NAMALWA (cell line): ENCODE measurements at places on chromosomes 11 and 22.
A peak's percentile ranks its signal among the peaks of the same experiment; 100 is the strongest.

GRCh38 chr22:36850682-36851081 is 10.1 kb upstream of the NCF4 start:
- no peak for DNase-seq

DNA sequence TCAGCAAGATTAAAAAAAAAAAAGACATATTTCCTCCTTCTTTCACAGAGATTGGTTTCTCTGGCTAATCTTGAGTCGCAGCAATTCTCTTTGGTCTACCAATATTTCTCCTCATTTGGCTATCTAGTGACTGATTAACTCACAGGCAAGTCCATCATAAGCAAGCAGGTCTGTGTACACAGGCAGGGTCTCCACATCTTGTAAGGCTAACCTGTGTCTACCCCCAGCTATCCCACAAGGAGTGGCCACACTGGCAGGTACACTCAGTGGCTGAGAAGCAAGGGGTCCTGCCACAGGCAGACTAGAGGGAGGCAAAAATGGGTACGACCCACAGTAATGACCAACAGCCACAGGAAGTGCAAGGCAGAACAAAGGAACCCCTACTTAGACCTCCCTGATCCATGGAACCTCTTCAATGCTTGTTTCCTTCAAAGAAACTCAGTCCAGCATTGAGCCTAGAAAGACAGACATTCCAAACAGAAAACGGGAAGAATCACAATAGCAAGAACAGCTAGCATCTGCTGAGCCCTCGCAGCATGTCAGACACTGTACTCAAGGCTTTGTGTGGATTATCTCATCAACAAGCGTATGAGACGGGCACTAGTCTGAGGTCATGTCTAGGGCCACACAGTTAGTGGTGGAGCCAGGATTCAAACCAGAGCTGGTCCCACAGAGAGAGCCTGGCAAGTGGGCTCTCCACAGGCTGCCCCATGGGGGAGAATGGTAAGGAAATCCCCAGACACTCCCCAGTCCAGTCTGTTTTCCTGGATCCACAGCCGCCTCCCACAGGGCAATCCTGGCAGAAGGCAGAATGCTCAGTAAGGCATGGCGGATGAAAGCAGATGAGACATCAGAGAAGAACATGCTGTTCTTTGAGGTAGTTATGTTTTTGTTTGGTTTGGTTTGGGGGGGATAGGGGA is 34.3 kb downstream of the PLEKHA7 start:
- no peak for DNase-seq

- no peak for DNase-seq
Measured at GRCh38 chr11:33703234-33703633, 2.6 kb upstream of the C11orf91 start.

DNA sequence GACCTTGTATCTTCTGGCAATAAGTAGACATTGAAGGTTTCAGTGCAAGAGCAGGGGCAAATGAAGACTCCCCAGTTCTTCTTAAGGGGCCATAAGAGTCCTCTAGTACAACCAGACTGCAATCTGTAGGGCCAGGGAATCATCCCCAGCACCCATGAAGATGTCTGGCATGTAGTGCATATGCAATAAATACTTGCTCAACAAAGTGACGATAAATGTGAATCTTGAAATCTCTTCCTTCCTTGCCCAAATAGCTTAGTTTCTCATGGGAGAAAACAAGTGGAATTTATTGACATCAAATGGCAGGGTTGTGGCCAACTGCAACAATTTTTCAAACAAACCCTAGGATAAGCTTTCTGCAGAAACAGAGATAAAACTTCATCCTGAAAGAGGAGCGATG is 107.6 kb downstream of the ABTB2 start:
- no peak for DNase-seq

GRCh38 chr11:110296226-110297075 is at the start of gene RDX:
Gene RDX, minus strand, starts transcription at chr11:110296614. Its CDS starts 16,922 bp downstream, at chr11:110279692.
- peak; percentile 74 for DNase-seq

DNA sequence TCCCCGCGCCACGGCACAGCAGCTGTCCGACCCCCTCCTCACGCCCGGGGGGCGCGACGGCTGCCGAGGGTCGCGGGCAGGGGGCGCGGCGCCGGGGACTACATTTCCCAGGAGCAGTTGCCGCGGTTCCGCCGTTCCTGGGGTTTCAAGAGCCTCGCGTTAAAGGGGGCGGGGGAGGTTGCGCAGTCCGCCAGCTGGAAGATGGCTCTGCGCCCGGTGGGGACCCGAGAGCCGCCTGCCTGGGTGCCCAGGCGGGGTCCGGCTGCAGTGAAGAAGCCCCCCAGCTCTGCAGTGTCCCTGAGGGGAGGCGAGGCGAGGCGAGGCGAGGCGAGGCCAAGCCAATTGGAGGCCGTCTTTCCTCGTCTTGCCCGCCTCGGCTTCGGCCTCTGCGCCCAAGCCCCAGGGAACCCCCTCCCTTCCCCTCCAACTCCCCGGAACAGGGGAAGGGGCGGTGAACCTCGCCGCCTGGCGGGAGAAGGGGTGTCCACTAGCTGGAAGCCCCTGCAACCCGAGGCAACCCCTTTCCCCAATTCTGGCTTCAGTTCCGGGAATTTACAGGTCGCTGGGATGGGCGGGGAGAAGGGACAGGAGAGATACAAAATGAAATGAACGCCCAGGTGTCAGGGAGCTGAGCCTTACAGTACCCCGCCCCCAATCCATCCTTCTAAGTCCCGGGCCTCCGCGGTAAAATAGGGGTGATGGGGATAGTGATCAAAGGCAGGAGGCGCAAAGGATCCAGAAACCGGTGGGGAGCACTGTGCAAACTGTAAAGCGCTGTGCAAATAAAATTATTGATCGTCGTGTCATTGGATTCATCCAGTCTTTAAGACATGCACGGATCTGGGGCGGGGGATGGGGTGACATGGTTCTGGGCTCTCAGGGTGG is 5.2 kb upstream of the GCAT start:
- DNase-seq, result no peak

- DNase-seq, result no peak
Measured at GRCh38 chr22:40025856-40026255, 31.1 kb downstream of the FAM83F start.

DNA sequence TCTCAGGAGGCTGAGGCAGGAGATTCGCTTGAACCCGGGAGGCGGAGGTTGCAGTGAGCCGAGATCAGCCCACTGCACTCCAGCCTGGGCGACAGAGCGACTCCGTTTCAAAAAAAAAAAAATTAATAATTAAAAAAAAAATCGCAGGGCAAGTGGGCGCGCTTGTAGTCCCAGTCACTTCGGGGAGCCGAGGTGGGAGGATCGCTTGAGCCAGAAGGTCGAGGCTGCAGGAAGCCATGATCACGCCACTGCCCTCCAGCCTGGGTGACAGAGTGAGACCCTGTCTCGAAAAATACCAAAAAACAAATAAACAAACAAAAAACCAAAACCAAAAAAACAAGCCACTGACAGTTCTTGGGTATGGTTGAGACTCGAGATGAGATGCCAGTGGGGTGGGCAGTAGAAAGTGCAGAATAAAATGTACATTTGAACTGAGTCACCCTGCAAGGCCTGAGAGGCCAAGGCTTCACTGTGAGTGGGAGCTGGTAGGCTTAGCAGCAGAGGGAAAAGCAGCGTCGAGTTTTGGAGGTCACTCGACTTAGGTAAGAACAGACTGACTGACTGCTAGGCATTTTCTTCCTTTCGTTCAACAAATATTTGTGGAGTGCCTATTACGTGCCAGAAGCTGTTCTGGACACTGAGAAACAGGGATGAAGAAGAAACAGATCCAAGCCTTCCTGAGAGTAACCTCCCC is 635 bp upstream of the LDHA start:
- DNase-seq, result no peak

- no peak for DNase-seq
Measured at GRCh38 chr22:25092119-25092518, 107.5 kb upstream of the CRYBB3 start.

GRCh38 chr22:44460691-44461375 is 37.2 kb downstream of the RTL6 start:
- no peak for DNase-seq

DNA sequence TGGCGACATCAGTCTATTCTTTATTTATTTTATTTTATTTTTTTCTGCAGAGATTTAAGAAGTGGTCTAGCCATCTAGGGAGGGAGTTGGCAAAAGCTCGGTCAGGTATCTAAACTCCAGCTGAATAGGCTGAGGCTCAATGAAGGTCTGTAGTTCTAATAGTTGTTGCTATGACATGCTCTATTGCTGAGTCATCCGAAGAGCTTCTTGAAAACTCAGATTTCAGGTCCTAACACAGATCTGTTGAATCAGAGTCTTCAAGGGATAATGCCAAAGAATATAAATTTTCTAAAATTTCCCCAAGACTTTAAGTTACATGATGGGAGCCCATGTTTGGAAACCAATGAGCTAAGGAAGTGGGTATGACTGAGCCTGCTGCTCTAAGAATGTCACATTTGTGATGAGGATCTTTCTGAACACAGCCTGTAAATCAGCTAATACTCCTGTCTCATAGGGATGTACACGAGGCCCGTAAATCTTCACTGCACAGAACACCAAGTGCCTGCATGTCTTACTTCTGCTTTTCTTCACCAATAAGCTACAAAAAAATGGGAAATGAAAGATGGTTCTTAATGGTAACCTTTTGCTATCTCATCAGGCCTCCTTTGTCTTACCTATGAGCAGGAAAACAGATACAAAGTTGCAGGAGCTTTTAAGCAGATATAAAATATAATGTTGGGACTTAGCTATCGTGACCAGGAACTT is 901.4 kb upstream of the API5 start:
- DNase-seq, result peak; percentile 4

DNA sequence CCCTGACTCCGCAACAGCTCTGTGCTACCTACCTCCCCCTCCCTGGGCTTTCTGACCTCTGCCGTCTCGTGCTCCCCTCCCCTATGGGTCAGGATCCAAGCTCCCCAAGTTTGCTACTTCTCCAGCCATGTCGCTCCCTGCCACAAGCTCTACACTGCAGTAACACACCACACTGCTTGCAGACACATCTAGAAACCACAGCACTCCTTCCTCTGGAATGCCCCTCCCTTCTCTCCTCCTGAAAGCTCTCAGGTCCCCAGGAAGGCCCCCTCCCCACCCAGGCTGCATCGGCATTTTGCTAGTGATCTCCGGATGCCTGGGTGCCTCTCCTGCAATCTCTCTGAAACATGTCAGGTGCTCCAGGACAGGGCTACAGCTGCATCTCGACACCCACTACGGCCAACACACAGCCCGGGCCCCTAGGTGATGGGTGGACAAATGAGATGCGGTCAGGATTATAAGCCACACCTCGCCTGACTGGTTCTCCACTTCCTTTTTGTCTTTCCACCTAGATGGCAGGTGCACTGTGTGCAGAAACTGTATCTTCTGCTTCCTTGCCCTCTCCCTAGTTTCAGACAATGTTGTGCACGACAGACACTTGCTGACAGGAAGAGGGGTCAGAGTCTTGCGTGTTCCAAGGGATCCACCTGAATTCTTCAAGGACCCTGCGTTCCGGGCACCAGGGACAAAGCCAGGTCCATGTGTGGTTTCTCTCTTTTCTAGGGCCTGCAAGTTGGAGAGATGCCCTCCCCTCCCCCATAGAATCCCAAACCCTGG is 22.9 kb downstream of the RPUSD4 start:
- DNase-seq, result no peak

DNA sequence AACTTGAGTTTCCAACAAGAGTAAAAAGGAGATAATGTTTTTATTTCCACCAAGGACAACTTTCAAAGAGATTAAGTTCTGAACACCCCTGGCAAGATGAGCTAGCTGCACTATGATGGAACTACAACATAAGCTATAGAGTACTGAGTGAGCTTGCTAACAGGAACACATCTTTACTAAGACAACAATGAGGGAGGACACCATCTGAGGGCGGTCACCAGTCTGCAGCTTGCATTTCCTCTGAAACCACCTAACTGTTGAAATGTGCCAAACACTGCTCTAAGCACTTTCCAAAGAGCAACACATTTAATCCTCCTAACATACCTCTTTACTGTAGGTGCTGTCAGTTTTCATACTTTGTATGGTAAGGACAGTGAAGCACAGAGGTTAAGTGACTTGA is 68.4 kb downstream of the TCF20 start:
- DNase-seq, result no peak

- no peak for DNase-seq
Measured at GRCh38 chr11:109120341-109120740, 301.6 kb upstream of the C11orf87 start.

GRCh38 chr11:12329169-12329568 is 48.2 kb upstream of the PARVA start:
- DNase-seq, result no peak

GRCh38 chr11:76610871-76611475 is 59.6 kb downstream of the LRRC32 start:
- no peak for DNase-seq

- no peak for DNase-seq
Measured at GRCh38 chr11:47225552-47226400, 11.0 kb downstream of the DDB2 start.

DNA sequence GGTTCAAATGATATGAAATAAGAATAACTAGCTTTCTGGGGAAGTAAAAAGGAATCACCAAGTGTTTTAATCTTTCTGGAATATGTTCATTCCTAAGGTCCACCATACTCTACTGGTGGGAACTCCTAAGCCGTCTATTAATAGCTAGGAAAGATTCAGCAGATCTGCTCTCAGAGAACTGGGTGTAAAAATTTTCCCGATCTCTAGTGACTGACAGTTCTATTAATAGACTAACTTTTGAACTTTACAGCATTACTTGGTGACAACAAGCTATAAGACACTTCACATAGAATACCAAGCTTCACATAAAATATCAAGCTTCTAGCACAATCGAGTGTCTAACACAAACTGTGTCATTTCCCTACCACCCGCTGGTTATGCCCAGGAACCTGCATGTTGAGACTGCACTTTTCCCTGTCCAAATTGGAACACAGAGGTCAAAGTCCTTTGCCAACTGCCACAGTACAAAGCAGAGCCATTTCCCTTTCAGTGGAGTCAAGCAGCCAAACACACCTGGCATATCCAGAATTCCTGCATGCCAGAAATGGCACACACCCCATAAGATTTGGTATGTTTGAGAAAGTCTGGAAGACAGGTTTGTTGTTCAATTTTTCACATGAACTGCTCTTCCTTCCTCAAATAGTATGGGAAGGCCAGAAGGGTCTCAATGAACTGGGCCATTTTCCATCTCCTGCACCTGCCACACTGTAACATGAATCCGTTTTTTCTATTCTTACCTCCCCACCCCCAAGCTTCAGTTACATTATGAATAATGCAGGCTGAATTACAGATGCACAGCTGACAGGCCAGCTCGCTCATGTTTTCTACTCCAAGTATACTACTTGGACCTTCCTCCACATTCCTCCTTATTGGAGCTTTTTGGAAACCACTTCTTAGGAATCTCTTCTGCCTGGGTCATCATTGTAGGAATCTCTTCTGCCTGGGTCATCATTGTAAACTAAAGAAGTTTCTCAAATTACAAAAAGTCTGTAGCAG is 3.7 kb downstream of the OSBP start:
- DNase-seq, result no peak

GRCh38 chr11:48683226-48683720 is 194.7 kb downstream of the OR4A47 start:
- no peak for DNase-seq

GRCh38 chr22:37999640-38000272 is 15.4 kb upstream of the SOX10 start:
- peak; percentile 58 for DNase-seq

DNA sequence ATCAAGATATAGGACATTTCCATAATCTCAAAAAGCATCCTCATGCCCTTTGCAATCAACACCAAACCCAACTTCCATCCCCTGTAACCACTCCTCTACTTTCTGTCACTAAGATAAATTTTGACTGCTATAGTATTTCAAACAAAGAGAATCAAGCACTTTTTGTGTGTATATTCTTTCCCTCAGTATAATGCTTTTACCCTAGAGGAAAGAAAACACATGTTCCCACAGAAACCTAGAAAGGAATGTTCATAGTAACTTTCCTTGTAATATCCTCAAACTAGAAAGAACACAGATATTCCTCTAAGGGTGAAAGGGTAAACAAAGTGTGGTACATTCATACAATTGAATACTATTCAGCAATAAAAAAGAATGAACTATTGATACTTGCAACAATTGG is 5.5 kb upstream of the PATE1 start:
- no peak for DNase-seq
